Dorsolateral prefrontal cortex (tissue), 122 donors: ENCODE measurements at places on chromosomes 1 and 21.

- DNase-seq: no peak
Measured at GRCh38 chr1:228511546-228512445, 24.6 kb downstream of the RNF187 start.

- no peak for DNase-seq
Measured at GRCh38 chr1:246878551-246878950, 53.2 kb downstream of the AHCTF1 start.

DNA sequence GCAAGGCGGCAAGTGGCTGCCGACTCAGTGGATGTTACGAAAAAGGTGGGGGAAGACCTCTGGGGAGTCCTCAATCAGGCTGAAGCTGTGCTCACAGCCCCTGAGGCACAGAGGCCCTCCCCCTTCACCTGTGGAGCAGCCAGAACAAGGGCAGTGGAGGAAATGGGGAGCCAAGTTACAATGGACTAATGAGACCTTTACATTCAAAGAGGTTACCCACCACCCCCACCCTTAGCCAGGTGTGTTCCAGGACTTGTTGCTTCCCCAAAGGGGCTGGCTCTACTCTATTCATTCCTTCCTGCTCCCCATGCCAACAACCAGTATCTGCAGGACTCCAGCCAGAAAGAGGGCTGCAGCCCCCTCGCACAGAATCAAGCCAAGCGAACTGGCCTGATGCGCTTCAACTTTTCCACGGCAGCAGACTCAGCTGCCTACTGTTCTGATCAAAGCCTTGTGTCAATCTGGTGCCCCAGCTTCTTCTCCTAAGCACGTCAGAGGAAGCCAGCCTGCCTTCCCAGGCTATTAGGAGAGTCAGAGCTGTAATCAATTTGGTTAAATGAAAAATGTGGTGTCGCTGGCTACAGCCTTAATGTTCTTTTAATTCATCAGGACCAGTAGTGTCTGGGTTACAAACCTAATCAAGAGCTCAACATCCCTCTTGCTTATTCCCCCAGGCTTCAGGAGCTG is 1.8 kb upstream of the SYT2 start:
- no peak for DNase-seq

GRCh38 chr1:166763318-166763717 is 76.0 kb upstream of the POGK start:
- DNase-seq: no peak

GRCh38 chr1:223338811-223339746 is 24.9 kb downstream of the SUSD4 start:
- DNase-seq: no peak

DNA sequence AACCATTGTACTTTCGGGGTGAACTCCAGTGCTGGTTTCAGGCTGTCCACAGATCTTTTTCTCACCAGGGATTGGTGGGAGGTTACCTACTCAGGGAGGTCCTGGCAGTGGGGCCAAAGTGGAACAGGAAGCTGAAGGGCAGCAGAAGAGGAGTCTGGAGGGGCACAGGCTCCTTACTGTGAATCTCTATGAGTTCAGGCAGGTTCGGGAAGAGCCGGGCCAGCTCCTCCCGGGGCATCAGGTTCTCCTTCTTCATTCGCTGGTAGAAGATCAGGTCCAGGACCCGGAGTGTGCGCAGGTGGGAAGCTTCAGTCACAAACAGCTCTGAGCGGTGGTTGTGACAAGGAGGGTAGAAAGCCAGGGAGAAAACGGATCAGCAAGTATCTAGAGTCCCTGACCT is 26.7 kb downstream of the LRRC71 start:
- DNase-seq: no peak

GRCh38 chr21:41931041-41931451 is 22.8 kb downstream of the C2CD2 start:
- DNase-seq: no peak

- DNase-seq: no peak
Measured at GRCh38 chr1:45929257-45929687, 125.9 kb downstream of the MAST2 start.

- DNase-seq: no peak
Measured at GRCh38 chr1:20356850-20357459, 66.3 kb downstream of the VWA5B1 start.

DNA sequence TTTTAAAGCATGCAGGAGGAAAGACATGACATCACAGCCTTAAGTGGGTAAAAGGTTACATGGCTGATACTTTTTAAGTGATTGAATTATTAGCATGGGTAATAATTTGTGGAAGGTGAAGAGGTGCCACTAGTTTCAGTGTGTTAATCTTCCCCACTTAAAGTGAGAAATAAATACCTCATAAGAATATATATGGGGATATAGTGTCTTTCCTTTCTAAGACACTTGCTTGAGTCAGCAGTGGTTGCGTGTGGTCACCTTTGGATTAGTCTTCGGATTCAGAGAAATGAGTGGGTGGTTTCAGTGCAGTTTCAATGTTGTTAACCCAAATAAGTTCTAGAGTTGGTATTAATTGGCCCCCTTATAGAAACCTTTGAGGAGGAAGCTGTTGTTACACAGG is 94.1 kb downstream of the ADGRL2 start:
- no peak for DNase-seq

DNA sequence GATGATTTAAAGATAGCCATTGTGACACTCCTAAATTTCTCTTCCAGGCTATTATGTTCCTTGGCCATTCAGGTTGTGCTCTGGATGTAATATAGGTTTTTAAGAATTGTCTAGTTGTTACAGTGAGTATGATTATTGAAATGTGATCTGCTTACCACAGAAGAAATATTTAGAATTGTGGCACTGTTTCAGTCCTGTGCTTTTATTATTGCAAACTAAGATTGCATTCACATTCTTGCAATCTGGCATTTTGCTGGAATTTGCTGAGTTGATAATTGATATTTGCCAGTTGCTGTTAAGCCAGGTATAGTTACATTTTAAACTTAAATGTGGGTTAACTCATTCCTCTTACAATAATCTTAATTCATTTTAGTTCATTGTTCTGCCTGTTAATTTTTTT is 22.3 kb downstream of the EXO1 start:
- no peak for DNase-seq

- no peak for DNase-seq
Measured at GRCh38 chr1:22317231-22317919, 134.3 kb upstream of the ZBTB40 start.

- DNase-seq: no peak
Measured at GRCh38 chr1:25522031-25522655, 21.3 kb upstream of the LDLRAP1 start.

GRCh38 chr1:1117469-1117831 is 1.6 kb upstream of the C1orf159 start:
- DNase-seq: no peak

GRCh38 chr1:201511941-201512539 is 5.1 kb upstream of the CSRP1 start:
- DNase-seq: peak; percentile 72

GRCh38 chr1:86567878-86568277 is 21.0 kb downstream of the CLCA4 start:
- DNase-seq: no peak

DNA sequence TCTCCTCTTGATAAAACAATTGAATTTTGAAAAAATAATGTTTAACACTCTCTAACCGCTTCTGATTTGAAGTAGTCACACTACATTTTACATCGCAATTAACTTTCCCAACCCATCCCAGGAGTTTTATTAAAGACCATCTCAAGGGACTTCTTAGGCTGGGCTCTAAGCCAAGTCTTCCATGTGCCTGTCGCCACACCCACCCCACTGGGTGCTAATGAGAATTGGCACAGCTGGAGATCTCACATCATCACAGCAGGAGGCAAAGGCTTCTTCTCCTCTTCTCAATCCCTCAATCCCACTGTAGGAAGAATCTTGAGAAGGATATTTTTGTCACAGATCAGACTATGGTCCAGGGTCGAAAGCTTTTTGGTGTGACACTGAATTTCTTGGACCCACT is 328.9 kb downstream of the NUF2 start:
- DNase-seq: no peak

- DNase-seq: no peak
Measured at GRCh38 chr21:33452362-33452761, 27.4 kb downstream of the TMEM50B start.

- no peak for DNase-seq
Measured at GRCh38 chr1:117339866-117340700, 27.2 kb upstream of the MAN1A2 start.

DNA sequence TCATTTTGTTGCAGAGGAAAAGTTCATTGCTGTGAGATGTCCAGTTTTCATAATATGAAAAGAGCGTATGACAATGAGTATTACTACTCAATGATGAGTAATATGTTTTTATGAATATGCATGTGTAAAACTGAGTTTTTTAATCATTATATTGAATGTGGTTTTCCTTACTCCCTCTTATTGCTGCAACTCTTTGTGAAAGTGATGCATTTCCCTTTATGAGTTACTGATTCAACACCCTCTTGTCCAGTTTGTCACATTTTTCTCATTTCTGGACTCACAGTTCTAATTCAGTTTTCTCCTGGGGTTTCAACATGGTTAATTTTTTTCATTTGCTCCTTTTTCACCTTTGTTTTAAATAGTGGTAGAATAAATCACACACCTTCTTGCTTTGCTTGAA is 35.2 kb upstream of the KCNJ15 start:
- no peak for DNase-seq

GRCh38 chr1:65998763-65999583 is 206.3 kb downstream of the PDE4B start:
- no peak for DNase-seq

DNA sequence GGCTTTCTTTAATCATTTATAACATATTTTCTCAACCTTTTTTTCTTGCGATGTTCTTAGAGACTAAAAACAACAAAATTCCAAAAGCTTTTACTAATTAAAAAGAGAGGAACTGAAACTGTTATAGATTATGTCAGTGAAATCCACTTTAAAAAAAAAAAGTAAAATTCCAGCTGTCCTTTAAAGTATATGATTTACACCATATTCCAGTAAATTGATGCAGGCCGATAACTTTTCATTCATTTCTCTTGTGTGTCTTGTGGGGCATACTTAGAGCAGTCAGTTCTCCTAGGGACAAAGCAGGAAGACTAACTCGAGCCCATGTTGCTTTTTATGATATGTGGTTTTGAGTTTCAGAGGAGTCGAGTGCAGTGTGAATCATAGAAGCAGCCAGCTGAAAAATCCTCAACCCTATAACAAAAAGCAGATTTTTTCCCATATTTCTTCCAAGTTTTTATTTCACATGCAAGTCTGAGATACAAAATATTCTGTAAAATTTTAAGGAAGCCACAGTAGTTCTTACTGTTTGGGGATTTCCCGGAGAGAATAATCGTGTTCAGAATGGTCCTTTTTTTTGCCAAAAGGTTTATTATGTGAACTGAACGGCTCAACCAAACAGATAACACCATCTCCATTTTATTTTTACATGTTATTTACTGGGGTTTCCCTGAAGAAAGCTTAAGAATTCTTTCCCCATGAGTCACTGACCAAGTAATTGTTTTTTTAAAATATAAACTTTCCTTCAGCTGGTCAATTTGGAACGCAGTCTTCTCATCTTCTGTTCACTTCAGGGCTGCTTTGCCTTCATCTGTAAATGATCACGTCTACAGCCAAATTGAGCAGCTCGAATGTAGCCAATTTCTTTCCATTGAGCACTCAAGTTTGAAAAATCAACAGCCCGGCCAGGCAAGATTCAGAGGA is 77.0 kb upstream of the C1orf105 start:
- no peak for DNase-seq

GRCh38 chr21:26471099-26471471 is 102.0 kb downstream of the CYYR1 start:
- no peak for DNase-seq

DNA sequence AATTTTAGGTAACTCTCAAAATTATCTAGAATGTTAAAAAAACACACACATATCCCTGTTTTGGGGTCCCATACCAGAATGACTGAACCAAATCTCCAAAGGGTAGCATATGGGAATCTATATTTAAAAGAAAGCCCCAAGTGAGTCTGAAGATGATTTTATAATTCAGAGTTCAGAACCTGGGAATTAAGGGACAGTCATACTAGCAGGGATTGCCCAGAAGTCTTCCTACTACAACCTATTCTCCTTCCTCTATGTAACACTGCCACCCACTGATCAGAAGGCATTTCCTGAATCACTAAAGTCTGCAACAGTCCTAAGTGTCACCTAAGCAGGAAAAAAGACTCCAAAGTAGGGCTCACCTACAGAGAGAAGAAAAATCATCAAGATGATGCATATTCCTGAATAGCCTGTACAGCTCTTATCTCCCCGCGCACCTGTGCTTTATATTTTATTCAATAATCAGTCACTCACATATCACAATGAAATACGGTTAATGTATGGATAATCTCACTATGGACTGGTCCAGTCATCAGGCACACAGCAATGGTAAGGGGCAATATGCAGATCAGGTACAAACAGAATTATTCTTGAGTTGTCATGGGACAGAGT is 4.9 kb downstream of the RGS1 start:
- no peak for DNase-seq

DNA sequence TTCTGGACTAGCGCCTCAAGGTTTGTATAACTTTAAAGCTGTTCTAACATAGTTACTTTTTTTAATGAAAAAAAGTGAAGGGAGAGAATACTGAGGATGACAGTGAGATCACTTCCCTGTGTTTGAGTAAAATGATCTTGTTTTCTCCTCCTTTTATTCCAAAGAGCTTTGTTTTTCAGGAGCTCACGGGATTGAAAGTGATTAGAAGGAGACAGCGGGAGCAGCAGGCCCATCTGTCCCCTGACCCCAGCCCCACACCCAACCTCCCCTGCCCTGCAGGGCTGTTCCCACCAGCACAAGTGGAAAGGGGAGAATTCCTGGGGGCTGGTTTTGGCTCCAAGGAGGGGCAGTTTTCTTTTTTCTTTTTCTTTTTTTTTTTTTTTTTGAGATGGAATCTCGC is 2.1 kb upstream of the DNMT3L start:
- no peak for DNase-seq

GRCh38 chr1:86823821-86824500 is 90.0 kb downstream of the SELENOF start:
- no peak for DNase-seq

GRCh38 chr1:115922801-115923200 is 53.5 kb upstream of the SLC22A15 start:
- DNase-seq: no peak
